ENCODE measurements at places on chromosomes 12 and 14.

GRCh38 chr14:104102282-104102914 lies 16.9 kb downstream of the ASPG start:
- no peak for DNase-seq

- DNase-seq: no peak
Measured at GRCh38 chr12:118188690-118189371, 52.9 kb downstream of the PEBP1 start.

DNA sequence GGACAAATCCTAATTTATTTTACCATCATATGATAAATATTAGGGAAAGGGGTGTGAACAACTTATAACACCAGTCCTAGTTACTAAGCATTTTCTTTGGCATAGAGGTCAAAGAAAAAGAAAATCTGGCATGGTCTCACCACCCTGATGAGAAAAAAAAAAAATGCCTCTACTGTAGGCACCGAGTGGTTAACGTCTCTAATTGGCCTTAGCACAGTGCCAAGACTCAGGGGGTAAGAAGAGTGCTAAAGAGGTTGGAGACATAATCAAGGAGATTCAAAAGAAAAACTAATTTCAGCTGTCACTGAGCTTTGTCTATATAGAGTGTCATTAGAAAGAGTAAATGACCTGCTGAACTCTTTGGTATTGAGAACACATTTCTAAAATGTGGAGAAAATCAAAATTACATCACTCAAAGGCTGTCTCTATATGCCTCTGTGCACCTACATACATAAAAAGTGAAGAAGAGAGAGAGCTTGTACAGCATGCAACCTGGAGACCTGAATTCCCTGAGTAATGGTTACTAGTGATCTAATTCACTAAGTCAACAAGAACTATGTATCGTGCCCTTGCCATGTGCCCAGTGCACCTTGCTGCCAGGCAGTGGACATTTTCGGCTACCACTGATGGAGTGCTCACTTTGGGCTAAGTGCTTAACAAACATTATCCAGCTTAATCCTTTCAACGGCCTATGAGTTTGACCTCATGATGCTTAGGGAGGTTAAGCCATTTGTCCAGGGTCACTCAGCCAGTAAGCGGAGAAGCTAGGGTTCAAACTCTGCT lies 113.8 kb upstream of the G2E3 start:
- no peak for DNase-seq

DNA sequence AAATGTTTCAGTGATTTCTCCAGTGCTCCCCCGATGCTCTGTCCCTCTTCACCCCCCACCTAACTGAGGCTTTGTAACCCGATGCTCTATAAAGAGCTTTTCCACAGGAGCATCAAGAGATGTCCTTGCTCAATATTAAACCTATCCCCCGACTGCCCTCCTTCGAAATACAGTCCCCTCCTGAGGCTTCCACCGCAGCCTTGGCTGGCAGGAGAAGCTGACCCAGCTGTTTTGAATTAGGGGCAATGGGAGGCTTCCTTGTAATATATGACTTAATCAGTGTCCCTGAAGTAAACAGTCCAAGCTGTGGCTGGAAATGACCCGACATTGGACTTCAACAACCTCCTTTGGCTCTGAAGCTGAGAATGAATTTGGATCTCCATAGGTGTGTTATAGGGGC lies 62.4 kb downstream of the TMEM30B start:
- DNase-seq: no peak

- DNase-seq: no peak
Measured at GRCh38 chr12:121214855-121215745, 5.2 kb downstream of the P2RX4 start.

GRCh38 chr12:131830914-131831571 lies 2.9 kb downstream of the MMP17 start:
- DNase-seq: peak; percentile 44

- no peak for DNase-seq
Measured at GRCh38 chr12:131242741-131243496, 289.2 kb downstream of the ADGRD1 start.

GRCh38 chr12:61367281-61367785 lies 892.9 kb upstream of the USP15 start:
- DNase-seq: no peak

- no peak for DNase-seq
Measured at GRCh38 chr14:66606826-66607225, 98.9 kb downstream of the GPHN start.

GRCh38 chr14:74018586-74019407 lies at the start of the genes BBOF1 and ENTPD5:
Gene BBOF1, plus strand, starts transcription at chr14:74019349. Its CDS starts 130 bp downstream, at chr14:74019479.
Gene ENTPD5, minus strand, starts transcription at chr14:74019288. Its CDS starts 31,186 bp downstream, at chr14:73988102.
- DNase-seq: peak; percentile 86

DNA sequence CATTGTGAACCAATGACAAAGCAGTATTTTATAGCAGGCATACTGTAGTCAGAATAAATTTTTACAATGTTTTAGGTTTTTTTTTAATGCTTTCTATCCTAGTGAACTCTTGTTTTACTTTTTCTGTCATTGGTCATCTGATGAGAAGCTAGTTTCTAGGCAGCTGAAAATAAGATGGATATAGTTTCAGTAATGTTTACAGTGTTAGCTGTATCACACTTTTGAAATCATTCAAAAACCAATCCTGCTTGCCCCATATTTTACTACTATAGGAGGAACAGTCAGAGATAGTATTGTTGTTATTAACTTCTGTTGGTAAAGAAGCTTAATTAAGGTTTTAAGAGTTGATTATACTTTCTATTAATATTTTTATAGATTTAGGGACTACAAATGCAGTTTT lies 24.5 kb downstream of the USP15 start:
- no peak for DNase-seq

DNA sequence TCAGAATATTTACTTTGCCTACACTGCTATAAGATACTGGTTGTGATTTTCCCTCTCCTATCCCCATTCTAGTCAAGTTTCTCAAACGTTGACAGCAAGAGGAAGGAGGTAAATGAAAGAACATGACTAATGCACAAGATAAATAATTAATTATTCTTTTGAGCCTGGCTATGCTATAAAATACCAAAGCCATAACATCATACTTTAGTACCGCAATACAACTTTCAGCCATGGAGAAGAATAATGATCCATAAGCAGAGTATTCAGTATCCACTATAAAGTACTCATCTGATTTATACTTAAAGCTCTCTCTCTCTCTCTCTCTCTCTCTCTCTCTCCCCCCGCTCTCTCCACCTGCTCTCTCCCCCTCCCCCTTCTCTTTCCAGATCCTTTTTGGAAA lies 41.3 kb downstream of the TDG start:
- DNase-seq: no peak

- no peak for DNase-seq
Measured at GRCh38 chr12:116400636-116401372, 123.3 kb upstream of the MED13L start.

DNA sequence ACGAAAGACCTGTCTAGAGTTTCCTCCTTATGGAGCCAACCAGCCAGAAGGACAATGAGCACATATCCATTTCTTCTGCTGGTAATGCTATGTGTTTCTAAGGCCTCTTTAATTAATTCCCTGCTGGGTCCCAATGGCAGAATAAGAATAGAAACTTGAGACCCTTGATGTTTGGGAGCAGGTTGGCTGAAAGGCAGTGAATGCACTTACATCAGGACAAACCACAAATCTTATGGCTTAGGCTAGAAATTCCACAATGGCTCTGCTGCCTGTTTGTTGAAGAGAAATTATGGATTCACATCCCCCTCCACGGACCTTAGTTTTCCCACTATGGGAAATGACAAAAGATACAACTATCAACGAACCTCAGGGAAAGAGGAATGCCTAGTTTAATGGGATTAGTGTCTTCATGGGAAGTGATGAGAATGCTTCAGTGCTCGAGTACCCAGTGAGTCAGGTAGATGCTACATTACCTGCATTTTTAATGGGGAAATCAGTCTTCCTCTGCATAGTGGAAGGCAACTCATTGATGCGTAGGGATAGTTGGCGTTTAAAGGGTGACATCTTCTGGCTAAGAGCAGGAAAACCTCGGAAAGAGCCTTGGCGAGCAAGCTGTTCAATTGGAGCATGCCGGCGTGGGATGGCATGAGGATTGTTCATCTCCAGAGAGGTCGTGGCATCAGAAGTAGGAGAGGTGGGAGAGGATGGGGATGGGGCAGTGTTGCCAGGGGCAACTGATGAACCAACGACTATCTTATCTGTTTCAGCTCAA lies 46.5 kb downstream of the PAPLN start:
- no peak for DNase-seq

DNA sequence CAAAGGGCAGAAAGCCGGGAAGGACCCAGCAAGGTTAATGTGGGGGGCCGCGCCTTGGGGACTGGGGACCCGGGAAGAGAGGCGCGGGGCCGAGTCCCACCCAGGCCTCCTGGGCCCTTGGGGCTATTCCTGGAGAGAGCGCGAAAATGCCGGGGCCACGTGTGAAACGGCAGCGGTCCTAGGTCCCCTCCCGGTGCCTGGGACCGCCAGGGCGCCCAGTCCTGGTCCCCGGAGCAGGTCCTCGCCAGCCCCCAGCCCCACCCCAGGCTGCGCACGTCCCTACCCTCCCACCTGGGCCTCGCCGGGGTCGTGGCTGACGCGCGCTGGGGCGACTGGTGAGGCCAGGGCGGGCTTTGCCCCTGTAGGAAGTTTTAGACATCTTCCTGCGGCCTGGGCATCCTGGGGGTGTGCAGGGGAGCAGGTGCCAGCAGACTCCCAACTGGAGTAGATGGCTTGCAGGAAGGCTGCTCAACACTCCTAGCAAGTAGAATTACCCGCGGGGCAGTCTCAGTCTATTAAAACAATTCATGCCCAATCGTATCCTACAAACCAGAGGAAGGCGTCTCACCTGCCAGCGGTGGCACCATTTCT lies 708 bp downstream of the FAR2 start:
- no peak for DNase-seq

GRCh38 chr14:94001016-94001415 lies 3.9 kb downstream of the CCDC197 start:
- DNase-seq: no peak

- no peak for DNase-seq
Measured at GRCh38 chr14:65604936-65605335, 192.4 kb downstream of the FUT8 start.

- no peak for DNase-seq
Measured at GRCh38 chr12:30015631-30016337, 232.0 kb upstream of the TMTC1 start.

DNA sequence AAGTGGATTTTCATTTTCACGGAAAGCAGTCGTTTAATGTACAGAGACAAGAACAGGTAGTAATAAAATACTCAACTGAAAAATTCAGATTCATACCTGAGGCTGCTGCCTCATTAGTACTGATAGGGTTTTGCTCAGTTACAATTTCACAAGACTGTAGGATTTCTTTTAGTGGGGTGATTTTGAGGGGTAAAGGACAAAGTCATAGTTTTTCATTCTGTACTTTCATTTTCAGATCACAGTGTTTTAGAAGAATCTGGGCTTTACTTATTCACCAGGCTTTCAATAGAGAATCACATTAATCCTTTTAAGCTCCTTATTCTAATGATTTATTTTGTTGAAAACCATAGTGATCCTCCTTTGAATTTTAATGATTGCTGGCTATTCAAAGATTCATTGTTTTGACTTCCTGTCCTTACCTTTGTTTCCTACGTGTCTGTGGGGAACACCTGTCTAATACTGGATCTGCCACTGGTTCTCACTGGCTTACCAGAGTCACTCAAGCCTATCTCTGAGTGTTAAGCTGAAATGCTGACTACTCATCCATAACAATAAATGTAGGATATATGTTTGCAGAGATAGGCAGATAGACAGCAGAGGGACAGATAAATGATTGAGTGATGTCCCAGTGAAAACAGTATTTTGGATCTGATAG lies 243.8 kb upstream of the NPAS3 start:
- DNase-seq: no peak

DNA sequence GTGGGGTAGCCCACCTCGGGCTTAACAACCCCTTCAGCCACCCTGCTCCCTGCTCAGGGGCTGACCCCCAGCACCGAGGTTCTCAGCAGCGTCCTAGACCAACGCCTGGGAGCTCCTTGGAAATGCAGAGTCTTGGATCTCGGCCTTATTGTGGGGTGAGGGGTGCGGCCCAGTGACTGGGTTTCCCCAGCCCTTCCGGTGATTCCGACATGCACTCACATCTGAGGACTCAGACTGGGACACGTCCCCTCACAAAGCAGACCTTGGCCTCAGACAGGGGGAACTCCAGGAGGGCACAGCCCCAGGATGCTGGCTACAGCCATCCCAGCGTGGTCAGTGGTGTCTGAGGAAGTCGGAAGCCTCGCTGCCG lies 117.7 kb downstream of the RFLNA start:
- no peak for DNase-seq

- no peak for DNase-seq
Measured at GRCh38 chr12:45388545-45388944, 172.7 kb downstream of the ANO6 start.

DNA sequence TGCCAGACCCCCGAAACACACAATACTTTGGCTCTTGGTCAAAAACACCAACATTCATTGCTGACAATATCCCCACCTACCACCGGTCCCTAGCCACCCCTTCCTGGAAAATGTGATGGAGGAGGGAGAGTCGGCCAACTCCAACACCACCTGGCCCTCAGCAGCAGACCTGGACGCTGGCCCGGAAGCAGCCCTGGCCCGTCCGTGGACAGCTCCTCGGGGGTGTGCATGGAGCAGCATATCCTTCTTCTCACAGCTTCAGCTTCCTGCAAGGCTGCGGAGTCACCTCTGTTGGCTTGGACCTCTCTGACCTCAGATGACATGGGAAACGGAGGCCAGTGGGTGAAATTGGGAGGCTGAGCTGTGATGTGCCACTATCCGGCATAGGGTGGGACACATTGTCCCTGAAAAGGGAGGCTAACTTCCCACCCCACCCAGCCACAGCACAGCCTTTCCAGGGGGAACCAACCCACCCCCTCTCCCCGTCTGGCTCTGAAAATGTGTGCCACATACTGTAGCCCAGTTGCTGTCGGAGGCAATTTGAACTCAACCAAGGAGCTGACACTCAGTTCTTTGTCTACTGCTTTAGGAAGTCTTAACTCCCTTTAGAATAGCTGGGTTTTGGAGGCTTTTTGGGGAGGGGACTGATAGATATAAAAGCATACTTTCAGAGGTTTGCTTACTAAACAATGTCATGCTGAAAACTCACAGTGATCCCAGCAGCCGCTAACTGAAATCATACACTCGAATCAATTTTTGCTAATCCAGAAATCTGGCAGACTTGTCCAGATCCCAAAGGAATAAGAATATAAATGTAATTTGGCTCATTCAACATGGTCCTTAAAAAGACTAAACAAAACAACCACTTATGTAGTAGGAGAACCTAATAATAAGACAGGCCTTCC lies 43.1 kb upstream of the LTA4H start:
- no peak for DNase-seq

GRCh38 chr12:15613981-15614380 lies 175.2 kb downstream of the EPS8 start:
- no peak for DNase-seq

DNA sequence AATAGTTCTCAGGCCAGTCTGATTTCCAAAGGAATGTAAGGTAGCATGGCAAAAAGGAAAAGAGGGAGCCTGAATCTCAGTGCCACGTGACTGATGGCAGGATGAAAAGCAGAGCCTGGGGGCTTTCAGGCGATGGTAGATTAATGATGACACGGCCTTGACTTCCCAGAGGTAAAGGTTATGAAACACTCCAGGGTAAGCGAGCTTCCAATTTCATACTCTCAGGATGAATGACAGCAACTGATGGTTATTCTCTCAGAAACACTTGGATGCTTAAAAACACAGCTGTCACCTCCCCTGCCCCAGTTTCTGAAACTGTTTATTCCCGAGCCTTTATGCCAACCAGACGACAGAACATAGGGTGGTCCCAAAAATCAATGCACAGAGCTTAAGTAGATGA lies 28.8 kb downstream of the GDF11 start:
- DNase-seq: no peak

GRCh38 chr12:58804749-58805148 lies 115.6 kb downstream of the LRIG3 start:
- no peak for DNase-seq

- DNase-seq: no peak
Measured at GRCh38 chr12:128077211-128077916, 189.6 kb upstream of the TMEM132C start.

GRCh38 chr12:124770728-124771127 lies 92.9 kb downstream of the SCARB1 start:
- no peak for DNase-seq
